Fibroblast of skin of left biceps (primary cell): ENCODE measurements at places on chromosomes 2 and 18.
A peak's percentile ranks its signal among the peaks of the same experiment; 100 is the strongest.

- peak; percentile 35 for DNase-seq
These were observed 190.8 kb downstream of the ARHGAP28 start for GRCh38 chr18:6920099-6920955.

GRCh38 chr2:65198737-65199136 is 28.9 kb upstream of the ACTR2 start:
- no peak for DNase-seq

- no peak for DNase-seq
These were observed 75.9 kb upstream of the SLC35G4 start for GRCh38 chr18:11533513-11533890.

DNA sequence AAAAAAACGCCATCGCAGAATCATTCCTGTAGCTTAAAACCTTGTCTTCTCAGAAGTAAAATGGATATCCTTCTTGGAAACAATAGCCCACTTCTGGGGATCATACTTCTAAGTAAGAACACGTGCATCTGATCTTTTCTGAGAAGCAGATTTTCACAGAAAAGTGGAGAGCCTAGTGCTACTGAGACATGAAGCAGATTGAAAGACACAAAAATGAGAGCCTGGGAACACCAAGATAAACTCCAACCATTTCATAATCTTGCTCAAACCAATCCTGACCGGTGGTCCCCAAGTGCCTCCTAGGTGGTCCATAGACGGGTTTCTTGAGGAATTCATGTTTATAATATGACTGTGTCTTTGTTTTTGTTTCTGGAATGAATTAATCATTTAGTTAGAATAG is 191.2 kb downstream of the IRS1 start:
- DNase-seq = peak; percentile 29

DNA sequence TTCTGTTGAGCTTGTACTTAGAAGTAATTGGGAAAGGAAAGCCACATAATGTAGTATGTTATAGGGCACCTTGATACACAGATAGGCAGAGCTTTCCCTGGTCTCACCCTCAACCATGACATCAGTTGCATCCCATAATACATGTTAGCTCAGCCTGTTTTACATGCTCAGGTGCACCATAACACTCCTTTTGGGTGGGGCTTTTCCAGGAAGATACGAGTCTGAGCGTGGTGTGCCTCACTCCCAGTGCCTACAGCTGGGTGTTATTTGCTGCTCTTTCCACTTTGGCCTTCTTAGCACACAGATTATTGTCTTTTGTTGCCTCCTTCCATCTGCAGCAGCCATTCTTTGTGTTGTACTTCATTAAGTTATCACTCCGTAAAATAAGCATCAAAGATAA is 11.9 kb downstream of the TTC39C start:
- DNase-seq = no peak

GRCh38 chr2:230691005-230691647 is 21.5 kb upstream of the CAB39 start:
- DNase-seq = peak; percentile 24

DNA sequence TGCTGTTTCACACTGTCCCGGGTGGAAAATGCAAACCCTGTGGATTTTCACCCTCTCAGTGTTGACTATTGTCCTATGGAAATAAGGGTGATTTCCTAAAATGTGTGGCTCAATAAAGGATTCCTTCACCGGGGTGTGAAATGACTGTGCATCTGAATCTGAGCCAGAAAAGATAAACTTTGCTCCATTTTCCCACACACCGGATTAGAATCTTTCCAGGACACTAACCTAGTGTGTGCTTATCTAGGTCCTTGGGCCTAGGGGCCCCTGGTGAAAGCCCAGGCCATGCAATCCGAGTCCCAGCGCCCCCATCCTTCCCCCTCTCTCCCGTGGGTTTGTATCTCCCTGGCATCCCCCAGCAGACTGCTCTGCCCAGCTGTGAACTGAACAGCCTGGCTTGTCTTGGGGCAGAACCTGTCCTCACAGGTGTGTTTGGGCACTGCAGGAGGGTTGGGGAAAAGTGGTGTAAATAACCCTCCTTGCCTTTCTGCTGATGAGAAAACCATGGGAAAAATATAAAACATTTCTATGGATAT is 17.3 kb downstream of the KLHL29 start:
- DNase-seq = no peak

DNA sequence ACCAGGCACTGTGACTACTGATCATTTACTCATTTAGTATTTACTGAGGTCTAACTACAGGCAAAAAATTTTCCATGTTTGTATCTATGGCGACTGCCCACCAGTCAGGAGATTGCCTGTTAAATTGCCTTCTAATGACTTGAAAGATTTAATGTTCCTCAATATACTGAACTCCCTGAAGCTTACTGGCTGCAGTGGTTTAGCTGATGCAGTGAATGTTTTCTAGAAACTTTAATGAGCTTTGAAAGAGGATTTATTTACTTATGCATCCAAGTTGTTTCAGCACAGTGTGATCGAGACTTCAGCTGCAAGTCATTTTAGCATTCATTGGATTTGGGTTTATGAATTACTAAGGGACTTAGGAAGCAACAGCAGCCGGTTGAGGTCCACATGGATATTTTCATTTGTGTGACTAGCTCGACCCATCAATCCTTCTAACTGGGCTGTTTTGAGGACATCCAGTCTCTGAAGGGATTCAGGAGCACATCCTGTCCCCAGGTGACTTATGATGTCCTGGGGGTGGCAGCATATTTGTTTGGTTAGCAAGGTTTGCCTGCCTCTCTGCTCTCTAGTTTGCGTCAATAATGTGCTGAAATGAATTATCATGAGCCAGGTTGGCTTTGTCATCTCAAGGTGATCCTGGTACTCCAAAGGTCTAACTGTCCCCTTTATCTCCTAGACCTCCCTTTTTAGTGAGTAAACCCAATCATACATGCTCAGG is 26.8 kb downstream of the ACMSD start:
- no peak for DNase-seq

GRCh38 chr2:38016219-38016618 is 59.7 kb downstream of the CYP1B1 start:
- DNase-seq = no peak

DNA sequence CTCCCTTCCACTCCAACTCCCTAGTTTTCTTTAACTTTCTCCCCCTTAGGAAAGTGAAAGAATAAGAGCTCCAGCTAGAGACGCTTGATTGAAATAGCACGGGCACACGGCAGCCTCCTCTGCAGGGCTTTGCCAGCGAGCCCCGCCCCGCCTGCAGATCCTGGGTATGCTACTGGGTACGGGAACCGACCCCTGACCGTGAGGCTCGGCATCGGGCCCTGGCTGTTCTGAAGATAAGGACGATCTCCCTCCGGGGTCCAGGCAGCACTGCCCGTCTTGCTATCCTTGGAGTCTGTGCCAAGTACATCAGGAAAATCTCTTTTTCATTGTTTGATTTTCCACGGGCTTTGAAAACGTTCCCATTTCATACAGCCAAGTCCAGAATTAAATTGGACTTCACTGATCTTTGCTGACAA is 284.5 kb downstream of the MTX2 start:
- peak; percentile 41 for DNase-seq

DNA sequence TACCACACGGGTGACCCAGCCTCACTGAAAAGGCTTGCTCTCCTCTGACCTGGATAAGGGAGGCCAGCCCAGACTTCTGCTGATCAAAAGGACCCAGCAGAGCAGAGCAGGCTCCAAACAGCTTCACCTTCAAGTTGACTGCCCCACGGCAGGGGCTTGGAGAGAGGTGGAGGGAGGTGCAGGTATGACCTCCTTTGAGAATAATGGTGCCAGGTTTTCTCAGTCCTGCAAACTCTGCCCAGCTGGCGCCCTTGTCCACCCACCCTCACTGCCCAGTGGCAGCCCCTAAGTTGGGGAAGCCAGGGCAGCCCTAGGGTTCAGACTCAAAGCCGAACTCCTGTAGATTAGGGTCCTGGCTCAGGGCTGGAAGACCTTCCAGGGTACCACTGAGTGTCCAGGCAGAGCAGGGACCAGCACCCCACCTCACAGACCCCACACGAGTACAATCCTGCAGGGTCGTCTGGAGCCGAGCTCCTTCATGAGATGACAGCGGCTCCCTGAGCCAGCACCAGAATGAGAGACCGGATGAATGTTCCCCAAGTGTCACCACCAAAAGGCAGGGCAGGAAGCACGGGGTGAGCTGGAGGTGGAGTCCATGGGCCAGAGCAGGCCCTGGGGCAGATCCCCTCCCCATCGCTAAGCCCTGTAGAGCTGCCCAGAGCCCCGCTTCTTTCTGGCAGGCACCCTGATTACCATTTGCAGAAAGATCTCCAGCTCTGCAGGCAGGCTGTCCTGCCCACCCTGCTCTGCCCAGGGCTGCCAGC is 3.6 kb upstream of the GPC1 start:
- no peak for DNase-seq

DNA sequence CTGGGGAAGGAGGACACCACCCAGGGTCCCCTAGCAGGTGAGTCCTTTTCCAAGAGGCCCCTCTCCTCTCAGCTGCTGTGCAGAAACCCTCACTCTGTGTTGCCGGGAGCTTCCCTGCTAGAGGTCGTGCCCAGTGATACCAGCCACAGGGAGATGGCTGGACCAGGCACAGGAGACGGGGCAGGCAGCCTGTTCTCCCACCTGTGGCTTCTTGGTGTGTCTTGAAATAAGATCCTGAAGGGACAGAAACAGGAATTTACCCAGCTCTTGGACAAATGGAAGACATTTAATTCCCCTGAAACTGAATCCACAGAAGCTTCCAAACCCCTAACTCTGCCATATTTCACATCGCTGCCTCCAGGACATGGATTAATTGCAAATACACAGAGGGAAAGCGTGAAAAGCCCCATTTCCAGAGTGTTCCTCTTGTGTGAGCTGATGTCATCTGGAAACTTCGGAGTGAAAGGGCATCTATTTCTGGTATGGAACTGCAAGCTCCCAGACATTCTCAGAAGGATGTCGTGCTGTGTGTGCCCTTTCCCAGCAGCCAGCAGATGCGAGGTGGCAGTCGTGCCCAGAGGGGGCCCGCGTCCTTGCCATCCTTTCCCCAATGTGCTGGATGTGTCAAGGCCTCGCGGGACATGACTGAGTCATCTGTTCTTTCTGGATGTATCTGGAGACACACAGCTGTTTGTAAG is 177.7 kb downstream of the SEPTIN10 start:
- DNase-seq = no peak

GRCh38 chr2:58032764-58033080 is 13.9 kb upstream of the VRK2 start:
- DNase-seq = no peak

DNA sequence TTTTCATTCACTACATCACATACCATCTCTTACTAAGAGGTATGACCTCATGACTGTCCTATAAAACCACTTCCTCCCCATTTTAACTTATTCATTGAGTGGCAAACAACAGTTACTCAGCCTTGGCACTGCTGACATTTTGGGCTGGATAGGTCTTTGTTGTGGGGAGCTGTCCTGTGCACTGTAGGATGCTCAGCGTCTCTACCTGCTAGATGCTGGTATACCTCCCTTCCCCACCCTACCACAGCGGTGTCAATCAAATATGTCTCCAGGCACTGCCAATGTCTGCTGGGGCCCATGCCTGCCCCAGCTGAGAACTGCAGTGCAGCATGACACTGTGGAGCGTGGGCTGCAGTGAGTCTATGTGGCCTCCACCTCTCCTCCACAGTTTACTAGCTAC is 76.3 kb upstream of the MGAT4A start:
- DNase-seq = no peak

GRCh38 chr2:227876300-227876801 is 4.9 kb downstream of the DAW1 start:
- DNase-seq = no peak

DNA sequence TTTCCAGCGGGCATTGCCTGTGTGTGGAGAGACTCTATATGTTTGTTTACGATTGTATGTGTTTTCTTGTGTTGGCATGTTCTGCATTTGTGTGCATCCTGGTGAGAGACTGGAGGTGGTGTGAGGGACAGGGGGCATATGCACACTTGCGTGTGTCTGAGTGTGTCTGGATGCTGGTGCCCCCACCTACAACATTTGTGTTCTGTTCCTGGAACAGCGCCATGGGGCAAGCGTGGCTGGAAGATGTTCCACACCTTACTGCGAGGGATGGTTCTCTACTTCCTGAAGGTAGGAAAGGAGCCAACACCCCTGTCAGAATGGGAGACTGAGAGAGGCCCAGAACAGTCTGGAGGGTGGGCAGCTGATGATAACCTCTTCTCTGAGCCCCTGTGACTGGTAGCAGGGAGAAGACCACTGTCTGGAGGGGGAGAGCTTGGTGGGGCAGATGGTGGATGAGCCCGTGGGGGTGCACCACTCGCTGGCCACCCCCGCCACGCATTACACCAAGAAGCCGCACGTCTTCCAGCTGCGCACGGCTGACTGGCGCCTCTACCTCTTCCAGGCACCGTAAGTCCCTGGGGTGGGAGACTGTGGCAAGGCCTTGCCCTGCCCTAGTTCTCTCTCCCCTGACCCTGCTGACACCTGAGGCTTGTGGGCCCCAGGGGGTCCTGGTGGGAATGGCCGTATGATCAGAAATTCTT is 23.7 kb downstream of the PSD4 start:
- DNase-seq = no peak

DNA sequence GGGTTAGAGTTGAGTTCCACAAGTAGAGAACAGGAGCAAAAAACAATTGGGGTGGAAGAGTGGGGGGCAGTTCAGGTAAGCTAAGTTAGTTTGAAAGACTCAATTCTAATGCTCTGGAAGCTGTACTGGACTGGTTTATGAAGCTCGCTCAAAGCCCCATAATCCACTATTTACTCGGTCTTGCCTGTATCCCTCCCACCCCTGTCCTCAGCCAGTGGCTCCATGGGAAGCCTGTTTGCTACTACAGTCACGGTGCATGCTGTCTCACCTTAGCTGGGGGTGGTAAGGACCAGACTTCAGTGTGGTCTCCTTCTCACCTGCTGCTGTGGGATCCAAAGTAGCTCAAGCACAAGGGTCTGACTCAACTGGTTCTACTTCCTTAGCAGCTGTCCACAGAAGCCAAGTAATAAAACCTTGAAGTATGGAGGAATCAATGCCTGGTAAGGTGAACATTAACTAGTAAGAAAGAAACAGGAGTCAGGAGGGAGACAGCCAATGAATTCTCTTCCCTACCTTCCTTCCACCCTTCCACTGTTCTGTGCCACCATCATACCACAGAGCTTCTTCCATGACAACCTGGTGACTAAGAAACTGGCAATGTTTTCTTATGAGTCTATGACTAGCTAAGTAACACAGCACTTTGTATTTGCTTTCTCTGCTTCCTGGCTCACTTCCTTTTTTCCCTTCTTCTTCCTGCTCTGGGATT is 230.8 kb downstream of the SRBD1 start:
- no peak for DNase-seq

GRCh38 chr18:30945761-30946160 is 96.8 kb downstream of the DSC3 start:
- DNase-seq = no peak
